ENCODE measurements at places on chromosomes 4 and X. TPM values are rescaled to one million over a fixed set of nuclear protein-coding genes. Genes with fewer than 3 reads are reported as not detected.
A peak's percentile ranks its signal among the peaks of the same experiment; 100 is the strongest.

UBE2D3 gene
- 437 TPM for total RNA-seq

SYP gene
- 1.9 TPM for total RNA-seq

SCARB2 gene
- total RNA-seq: 39.4 TPM

GPR101 gene
- total RNA-seq: not detected

FATE1 gene
- total RNA-seq: not detected

GAGE12J gene
- total RNA-seq: not detected

BMPR1B gene
- 0.33 TPM for total RNA-seq

GRCh38 chrX:125003746-125004446, 315.8 kb upstream of the TEX13C start:
- no peak for DNase-seq

- DNase-seq: no peak
Observed at GRCh38 chrX:41705680-41706374, 17.1 kb downstream of the GPR34 start.

GRCh38 chrX:71510161-71510560, 22.7 kb upstream of the OGT start:
- no peak for DNase-seq

GRCh38 chr4:189897667-189898066, 43.0 kb upstream of the FRG1 start:
- no peak for DNase-seq

- DNase-seq: no peak
Observed at GRCh38 chr4:104967034-104967401, 179.7 kb upstream of the TET2 start.

GRCh38 chr4:106329041-106329618, 12.8 kb downstream of the AIMP1 start:
- peak; percentile 34 for DNase-seq

- peak; percentile 38 for DNase-seq
Observed at GRCh38 chr4:8646296-8647093, 53.9 kb downstream of the CPZ start.

DNA sequence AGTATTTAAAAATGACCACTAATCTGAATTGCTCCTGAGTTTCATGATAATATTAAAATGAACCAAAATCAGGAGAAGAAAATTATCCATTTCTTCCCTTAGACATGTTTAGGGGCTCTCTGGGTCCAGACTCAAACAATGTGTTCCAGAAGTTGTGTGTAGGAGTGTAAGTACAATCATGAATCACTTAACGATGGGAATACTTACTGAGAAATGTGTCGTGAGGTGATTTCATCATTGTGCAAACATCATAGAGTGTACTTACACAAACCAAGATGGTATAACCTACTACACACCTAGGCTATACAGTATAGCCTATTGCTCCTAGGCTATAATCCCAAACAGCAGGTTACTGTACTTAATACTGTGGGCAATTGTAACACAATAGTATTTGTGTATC, 74.8 kb downstream of the STPG2 start:
- DNase-seq: no peak

DNA sequence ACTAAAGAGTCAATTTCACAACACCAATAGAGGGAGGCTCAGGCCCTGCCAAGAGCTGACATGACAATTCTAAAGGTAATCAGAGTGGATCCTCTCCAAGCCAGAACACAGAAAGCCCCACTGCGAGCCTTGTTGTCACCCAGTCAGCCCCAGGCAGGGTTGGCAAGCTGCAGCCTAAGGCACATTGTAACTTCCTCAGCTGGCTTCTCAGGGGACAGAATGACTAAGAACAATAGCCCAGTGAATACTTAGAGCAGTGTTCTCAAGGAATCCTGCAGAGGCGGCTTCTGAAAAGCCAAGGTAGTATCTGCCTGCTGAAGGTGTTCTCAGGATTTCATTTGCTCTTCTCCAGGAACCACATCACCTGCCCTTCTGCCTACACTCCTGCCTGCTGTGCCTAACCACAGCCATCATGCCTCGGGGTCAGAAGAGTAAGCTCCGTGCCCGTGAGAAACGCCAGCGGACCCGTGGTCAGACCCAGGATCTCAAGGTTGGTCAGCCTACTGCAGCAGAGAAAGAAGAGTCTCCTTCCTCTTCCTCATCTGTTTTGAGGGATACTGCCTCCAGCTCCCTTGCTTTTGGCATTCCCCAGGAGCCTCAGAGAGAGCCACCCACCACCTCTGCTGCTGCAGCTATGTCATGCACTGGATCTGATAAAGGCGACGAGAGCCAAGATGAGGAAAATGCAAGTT, at the start of gene MAGEB4:
TSS of gene MAGEB4 (plus strand) at position 277 of the 692 bp plus-strand sequence. CDS start at position 413, 136 bp downstream.
- no peak for DNase-seq

- no peak for DNase-seq
Observed at GRCh38 chr4:89365776-89366175, 58.2 kb upstream of the GPRIN3 start.

DNA sequence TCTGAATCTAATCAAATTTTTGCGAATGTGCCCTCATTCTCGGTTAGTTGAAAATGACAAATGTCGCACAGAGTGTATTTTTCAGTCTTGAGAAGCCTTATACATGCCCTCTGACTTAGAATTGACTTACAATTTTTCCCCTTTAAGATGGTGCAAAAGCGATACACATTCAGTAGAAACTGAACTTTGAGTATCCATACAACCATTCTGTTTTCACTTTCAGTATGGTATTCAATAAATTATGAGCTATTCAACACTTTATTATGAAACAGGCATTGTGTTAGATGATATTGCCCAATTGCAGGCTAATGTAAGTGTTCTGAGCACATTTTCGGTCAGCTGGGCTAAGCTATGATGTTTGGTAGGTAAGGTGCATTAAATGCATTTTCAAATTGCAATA, 43.4 kb downstream of the SLC9A7 start:
- no peak for DNase-seq

GRCh38 chrX:134669378-134670098, 11.3 kb upstream of the PLAC1 start:
- DNase-seq: no peak

DNA sequence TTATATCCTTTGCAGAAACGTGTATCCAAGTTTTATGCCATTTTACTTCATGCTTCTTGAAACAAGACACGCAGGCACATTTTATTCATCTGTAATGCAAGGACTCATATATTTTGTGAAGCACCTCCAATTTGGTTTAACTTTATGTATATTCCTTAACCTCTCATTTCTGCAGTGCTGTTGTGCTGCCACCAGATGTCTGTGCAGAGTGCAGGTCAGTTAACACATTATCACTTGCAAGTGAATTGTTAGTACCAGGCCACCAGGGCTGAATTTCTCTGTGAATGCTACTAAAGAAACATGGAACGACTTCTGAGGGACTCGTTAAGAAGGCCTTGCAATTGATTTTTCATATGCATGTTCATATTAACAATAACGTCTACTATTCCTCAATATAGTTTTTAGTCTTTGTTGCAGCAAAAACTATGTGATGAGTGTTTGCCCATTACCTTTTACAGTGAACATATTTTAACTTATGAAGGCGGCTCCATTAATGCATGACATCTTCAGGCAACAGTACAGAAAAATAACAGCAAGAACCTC, 770.3 kb downstream of the NLGN4X start:
- DNase-seq: peak; percentile 18

DNA sequence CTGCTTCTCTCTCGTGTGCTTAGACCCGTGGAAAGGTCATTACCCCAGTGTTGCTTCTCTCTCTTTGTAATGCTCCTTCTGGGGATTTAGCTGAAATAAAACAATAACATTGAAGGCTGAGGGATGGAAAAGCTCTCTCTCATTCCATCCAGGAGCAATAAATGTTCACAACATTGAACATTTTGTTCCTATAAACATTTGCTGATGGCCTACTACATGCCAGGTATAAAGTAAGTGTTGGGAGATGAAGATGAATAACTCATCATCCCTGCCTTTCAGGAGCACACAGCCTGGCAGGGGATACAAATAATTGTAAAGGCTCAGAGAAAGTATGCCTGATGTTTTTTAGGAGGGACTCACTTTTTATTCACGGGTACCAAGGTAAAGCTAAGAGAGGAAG, 158.1 kb downstream of the KDR start:
- no peak for DNase-seq

- DNase-seq: no peak
Observed at GRCh38 chr4:108681321-108681809, 31.0 kb downstream of the OSTC start.

GRCh38 chrX:71664889-71665491, 2.4 kb upstream of the LOC101059915 start:
- DNase-seq: peak; percentile 22

GRCh38 chrX:40278340-40279090, 180.8 kb upstream of the BCOR start:
- DNase-seq: no peak

DNA sequence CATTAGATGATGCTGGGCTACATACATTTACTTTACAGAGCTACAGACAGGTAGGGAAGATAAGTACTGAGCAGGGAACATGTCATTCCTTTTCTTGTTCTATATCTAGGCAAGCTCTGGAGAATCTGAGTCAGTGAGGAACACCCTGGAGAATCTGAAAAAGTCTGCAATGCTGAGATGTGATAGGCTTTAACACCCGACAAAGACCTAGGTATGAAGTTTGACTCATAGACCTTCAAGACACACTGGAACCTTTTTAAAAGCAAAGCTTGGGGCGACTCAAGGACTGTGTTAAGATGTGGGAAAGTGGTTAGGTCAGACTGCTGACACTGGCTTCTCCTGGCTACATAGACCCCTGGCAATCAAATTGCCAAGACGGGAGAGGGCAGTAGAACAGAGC, 42.8 kb downstream of the OSTC start:
- no peak for DNase-seq

DNA sequence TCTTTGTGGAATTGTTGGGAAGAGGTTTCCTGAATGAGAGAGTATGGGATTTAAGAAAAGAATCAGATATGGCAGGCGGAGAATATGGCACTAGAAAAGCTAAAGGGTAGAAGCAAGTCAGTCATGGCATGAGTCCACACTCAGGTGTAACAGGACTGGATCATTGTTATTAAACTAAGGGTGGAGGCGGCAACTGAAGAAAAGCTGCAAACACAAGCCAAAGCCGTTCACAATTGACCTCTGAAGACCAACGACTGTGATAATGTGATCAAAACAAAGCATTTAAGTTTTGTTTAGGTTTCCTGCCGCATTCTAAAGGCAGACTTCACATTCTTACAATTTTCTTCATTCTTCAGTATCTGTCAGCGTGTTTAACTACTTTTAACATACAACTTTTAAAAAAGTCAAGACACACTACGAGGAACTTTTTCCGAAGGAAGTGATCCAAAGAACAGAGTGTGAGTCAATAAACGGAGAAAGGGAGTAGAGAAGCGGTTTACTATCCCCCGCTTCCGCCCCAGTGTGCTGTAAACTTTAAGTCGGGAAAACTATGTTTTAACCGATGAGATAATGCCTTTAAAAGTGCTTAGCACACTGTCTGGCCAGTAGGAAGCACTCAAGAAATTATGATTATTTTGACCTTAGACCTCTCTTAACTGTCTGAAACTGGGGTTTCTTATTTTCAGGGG, 909 bp upstream of the SLAIN2 start:
- DNase-seq: peak; percentile 23

DNA sequence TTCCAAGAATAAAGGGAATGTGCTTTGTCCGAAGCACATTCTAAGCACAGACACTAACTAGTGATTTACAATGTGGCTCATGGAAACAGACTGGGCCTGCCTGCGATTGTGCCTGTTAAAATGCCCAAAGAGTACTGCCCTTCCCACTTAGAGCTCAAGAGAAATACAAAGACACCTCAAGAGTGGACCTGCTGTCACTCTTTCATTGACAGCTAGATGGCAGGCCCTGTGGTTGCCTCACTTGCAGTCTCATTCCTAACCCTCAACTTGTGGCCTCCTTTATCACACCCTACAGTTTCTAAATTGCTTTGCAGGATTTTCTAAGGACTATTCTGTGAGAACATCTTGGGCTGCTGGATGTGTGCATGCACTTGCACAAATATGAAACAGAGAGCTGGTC, 331.0 kb upstream of the EMCN start:
- no peak for DNase-seq

DNA sequence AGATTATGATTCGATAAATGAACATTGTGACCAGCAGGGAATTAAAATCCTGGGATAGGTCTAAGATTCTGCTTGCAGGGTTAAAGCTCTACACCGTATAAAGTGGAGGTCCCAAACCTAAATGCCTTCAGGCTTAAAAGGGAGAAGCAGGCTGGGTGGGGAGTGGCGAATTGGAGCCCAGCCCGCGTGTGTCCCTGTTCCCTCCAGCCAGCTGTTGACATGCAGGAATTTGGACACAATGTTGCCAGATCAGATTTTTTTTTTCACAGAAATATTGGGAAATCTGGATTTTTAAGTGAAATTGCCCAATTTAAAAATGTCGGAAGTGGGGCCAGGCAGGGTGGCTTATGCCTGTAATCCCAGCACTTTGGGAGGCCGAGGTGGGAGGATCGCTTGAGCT, 60.5 kb downstream of the ELF4 start:
- no peak for DNase-seq

- DNase-seq: peak; percentile 80
Observed at GRCh38 chr4:1856943-1857699, 1.2 kb upstream of the LETM1 start.

DNA sequence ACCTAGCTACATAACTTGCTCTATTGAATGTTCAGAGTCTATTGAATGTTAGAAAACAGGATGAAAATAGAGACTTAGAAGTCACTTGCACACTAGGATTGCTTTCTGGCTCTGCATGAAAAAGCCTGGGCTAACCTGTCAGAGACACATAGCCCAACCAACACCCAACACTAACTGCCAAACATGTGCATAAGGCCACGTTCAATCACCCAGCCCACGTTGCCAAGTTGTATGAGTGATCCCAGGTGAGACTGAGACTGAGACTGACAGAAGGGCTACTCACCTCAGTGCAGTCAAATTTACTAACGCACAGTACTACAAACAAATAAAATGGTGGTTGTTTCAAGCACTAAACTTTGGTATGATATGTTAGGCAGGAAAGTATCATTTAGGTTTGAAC, 61.0 kb downstream of the LDB2 start:
- DNase-seq: no peak

GRCh38 chrX:13651150-13651549, 1.8 kb upstream of the TCEANC start:
- no peak for DNase-seq

GRCh38 chr4:183186813-183187212, 87.8 kb downstream of the WWC2 start:
- no peak for DNase-seq

DNA sequence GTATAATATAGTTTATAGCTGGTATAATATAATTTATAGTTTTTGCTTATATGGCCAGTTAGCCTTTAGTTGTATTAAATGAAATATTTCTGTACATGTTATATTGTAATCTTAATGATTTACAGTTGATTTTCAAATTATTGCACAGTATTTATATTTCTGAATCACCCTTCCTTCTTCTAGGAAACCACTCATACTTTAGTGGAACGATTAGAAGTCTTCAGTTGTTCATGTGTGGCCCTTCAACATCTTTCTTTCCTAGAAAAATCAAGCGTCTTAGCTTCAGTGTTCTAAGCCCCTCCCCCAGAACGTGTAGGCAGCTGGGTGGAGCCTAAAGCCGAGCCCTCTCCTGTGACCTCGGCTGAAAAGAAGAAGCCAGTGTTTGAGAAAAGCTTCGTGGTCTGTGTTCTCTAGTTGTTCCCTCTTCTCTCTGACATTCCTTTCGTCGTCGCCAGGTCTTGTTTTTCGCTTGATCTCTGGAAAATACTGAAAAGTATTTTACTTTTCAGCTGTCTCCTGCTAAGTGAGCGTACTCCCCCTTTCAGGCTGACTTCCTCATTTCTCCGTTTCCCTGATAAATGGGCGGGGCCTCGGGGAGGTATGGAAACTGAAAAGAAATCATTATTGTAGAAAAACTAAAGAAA, at the start of gene C4orf33:
TSS of gene C4orf33 (plus strand) at position 342 of the 644 bp plus-strand sequence. CDS start 6,459 bp downstream, outside the sequence.
- peak; percentile 61 for DNase-seq

- peak; percentile 37 for DNase-seq
Observed at GRCh38 chr4:147526272-147526654, 45.4 kb downstream of the EDNRA start.
